ENCODE measurements at places on chromosomes 3 and 15.

DNA sequence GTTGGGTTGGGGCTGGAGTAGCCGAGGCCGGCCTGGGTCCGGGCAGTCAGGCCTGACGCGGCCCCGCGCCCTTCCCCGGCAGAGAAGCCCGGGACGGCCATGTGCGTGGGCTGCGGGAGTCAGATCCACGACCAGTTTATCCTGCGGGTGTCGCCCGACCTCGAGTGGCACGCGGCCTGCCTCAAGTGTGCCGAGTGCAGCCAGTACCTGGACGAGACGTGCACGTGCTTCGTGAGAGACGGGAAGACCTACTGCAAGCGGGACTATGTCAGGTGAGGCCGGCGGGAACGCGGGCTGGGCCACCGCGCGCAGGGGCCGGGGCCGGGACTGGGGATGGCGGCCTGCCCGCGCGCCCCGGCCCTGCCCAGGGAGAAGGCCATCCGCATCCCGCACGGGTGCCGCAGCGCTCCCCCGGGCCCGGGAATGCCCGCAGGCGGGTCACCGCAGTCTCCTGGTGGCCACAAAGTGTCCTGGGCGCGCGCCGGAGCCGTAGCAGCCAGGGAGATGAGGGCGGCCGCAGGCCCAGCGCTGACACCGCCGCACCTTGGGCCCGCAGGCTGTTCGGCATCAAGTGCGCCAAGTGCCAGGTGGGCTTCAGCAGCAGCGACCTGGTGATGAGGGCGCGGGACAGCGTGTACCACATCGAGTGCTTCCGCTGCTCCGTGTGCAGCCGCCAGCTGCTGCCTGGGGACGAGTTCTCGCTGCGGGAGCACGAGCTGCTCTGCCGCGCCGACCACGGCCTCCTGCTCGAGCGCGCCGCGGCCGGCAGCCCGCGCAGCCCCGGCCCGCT, 1.3 kb downstream of the ISL2 start:
- no peak for DNase-seq

- DNase-seq, result no peak
These were observed 25.8 kb downstream of the ST6GAL1 start for GRCh38 chr3:186955898-186956696.

- DNase-seq, result no peak
These were observed 31.6 kb downstream of the ARHGEF26 start for GRCh38 chr3:154152741-154153140.

GRCh38 chr15:48031466-48031865, 89.3 kb upstream of the SLC24A5 start:
- DNase-seq, result no peak

DNA sequence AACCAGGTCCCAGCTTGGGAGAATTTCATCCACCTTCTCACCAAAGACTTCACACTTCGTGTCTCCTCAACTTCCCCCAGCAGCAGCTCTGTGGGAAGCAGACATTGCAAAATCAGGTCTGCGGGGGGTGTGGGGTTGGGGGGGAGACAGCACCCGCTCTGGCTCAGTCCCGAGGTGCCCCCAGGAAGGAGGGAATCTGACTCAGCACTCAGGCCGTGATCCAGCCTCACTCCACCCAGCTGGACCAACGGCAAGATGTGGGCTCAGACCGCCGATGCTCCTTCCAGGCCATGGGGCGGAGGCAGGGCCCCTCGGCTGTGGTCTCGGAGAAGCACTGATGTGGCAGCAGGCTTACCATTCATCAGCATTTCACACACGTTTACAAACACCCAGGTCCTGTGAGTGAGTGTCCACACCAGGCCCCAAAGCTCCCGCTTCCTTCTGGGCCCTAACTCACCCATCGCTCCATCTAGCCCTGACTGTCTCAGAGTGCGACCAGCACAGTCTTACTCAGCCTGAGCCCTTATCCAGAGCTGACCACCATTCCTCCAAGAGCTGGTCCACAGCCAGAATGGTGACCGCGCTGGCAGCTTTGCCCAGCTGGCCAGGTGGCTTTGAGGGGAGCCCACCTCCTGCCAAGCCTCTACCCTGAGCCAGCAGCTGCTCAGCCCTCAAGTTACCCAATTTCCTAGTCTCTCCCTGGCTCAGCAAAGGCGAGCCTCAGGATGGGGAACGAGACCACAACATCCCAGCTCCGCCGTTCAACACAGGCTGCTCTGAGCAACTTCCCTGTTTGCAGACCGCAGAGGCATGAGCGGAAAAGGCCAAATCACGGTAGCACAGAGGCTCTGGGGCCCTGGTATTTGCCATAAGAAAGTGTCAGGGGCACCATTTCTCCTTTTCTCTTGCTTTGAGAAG, 3.3 kb downstream of the STAB1 start:
- DNase-seq, result no peak

DNA sequence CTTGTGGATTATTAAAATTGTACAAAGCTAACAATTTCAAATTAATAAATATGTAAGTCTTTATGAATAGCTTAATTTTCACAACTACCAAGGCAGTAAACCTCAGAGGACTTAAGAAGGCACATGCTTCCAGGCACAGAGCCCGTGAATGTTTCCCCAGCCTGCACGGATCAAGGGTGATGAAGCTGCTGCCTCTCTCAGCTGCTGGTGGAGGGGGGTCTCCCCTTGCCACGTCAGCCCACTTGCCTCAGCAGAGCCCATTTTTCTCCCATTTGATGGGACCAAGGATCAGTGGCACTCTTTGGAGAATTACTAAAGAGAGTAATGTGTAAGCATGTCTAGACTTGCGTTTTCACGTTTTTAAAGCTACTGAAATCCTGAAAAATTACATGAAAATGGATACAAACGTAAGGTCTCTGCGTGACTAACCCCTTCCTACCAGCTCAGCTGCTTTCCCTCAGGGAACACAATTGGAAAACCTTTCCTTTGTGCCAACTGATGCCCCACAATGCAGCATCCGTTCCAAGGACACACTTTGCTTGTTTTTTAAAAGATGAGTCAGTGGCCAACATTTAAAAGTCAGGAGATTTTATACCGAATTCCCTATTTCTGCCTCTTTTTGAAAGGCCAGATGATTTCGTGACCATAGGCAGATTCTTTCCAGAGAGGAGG, 494.1 kb downstream of the GABRG3 start:
- DNase-seq, result no peak

Measured in PC-3 (cell line).